ENCODE measurements at places on chromosomes 3 and 15.

DNA sequence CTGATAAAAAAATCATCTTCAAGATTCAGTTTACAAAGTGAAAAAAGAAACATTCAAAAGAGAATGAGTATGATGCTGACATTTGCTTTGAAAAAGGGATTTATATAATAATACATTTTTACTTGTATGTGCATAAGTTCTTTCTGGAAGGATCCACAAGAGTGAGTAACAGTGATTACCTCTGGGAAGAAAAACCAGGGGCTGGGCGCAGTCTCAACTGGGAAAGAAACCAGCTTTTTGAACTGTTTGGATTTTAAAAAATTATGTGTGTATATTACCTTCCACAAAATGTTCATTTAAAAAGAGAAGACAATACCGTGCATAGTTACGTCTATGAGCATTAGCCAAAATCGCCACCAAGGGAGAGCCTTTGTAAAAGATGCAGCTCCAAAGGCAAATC lies 1.3 kb downstream of the CLEC3B start:
- no peak for DNase-seq

GRCh38 chr3:12620305-12620704 lies 43.6 kb downstream of the RAF1 start:
- no peak for DNase-seq

- no peak for DNase-seq
Observed at GRCh38 chr3:127489357-127489756, 101.2 kb downstream of the TPRA1 start.

- DNase-seq: no peak
Observed at GRCh38 chr3:36674816-36675215, 89.5 kb downstream of the DCLK3 start.
